Anterior cingulate cortex (tissue), 58 donors: ENCODE measurements at places on chromosomes 4 and X.
A peak's percentile ranks its signal among the peaks of the same experiment; 100 is the strongest.

DNA sequence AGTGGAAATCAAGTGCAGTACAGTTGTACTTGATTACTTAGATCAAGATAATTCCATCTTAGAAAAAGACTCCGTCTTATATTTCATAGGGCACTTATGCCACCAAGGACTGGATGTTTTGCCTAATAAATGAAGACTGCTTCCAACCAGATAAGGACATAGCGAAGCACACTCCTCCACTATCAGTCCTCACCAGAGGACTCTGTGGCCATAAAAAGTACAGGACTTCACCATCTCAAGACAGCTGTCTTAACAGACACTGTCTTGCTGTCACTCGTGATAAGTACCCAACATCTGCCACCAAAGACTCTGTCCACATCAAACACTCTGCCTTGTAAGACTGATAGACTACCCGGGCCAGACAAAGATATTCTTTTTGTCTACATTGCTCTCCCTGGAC is 352.0 kb downstream of the TRAM1L1 start:
- DNase-seq: no peak

GRCh38 chr4:84901173-84901572 is 65.3 kb downstream of the WDFY3 start:
- DNase-seq: no peak

GRCh38 chrX:12292996-12293765 is 154.9 kb downstream of the FRMPD4 start:
- no peak for DNase-seq

DNA sequence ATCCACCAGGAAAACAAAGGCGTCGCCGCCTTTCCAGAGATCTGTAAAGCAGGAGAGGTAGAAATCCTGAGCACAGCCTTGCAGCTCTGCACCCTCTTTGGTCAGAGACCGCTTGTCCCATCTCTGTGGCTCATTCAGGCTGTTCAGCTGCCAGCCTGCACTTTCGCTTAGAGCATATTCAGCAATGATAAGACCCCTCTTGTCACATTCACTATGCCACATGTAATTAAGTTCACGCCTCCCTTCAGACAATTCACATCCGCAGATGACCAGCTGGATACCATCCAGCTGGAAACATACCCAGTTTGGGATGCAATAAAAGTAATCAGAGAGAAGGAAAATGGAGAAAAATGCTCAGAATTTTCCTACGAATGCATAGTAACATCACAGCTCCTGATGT is 335.4 kb downstream of the UNC5C start:
- DNase-seq: no peak

DNA sequence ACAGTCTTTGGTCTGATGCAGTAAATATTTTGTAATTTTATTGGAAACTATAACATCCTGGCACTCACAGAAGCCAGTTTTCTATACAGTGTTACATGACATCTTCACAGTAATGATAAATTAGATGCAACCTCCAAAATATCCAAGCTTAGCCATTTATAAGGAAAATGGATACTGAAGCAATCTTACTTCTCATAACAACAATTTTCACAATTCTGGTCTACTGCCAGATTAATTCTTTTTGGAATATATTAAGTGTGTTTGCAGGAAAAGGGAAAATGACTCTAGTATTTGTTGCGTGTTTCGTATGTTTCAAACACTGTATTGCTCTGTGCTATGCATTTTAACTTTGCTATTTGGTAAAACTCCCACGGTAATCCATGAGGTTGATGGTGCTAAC is 1870.9 kb downstream of the ARAP2 start:
- DNase-seq: no peak

DNA sequence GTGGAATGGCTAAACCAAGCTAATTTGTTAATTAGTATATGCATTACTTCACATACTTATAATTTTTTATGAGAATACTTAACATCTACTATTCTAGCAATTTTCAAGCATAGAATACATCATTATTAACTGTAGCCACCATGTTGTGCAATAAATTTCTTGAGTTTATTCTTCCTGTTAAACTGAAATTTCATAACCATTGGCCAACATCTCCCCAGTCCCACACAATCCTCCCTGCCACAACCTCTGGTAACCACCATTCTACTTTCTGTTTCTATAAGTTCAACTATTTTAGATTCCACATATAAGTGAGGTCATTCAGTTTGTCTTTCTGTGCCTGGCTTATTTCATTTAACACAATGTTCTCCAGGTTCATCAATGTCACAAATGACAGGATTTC is 208.5 kb downstream of the PPP4R3C start:
- no peak for DNase-seq

DNA sequence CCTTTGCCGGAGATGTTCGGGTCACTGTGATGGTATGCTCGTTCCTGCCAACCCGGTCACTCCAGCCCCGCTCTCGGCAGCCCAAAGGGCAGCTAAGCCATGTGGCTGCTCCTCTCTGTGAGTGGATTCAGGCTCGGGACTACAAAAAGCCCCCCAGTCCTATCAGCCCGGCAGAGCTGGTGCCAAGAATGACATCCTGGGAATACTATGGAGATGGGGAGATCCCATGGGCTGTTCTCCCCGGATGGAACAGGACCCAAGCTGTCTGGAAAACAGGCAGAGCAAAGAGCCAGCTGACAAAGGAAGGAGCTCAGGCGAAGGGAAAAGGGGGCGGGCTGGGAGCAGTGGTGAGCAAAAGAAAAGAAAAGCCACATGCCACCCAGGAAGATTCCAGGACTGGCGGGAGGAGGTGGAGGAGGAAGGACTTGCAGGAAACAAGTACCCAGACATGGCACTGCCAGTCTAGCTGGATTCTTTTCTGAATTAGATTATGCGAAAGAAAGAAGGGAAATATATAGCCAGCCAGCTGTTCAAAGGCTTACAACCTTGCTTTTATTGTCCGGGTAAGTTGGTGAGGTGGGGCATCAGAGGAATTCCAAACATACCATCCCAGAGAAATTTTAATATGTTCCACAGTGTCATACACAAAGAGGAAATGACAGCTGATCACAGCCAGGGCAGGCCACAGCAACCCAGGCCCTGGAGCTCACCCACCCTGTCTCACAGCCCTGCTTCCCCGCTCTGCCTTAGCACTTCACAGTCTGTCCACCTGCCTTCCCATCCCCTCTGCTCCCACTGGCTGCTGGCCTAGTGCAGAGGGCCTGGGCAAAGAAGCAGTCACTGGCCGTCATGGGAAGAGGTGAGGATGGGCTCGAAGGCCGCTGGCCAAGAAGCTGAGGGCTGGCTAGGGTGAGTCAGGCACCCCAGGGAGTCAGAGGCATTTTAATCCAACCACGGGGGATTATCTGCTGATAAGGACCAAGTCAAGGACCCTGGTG is 3.4 kb downstream of the NDP start:
- DNase-seq: peak; percentile 50
